ENCODE measurements at places on chromosomes 5 and 9.

DNA sequence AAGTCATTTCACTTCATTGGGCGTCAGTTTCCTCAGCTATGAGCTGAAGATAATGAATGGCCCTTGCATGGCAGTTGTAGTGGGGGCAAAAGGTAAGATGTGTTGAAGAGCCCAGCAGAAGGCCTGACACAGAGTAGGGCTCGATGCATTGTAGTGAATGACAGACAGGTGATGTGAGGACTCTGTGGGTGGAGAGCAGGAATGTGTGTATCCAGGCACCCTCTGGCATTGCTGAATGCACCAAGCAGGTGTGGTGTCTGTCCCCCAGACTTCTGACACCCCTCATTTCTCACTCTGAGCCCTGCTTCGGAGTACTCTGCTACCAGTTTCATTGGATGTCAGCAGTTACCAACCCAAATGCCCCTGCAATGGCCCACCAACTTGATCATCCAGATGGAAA is 22.4 kb downstream of the LHX2 start:
- DNase-seq, result no peak

GRCh38 chr9:98222885-98223691 is 30.7 kb upstream of the CORO2A start:
- DNase-seq, result no peak

GRCh38 chr9:127122176-127123063 is at the start of gene ANGPTL2:
Gene ANGPTL2 (minus strand): TSS chr9:127122635. CDS start chr9:127108731, 13,904 bp downstream.
- no peak for DNase-seq

DNA sequence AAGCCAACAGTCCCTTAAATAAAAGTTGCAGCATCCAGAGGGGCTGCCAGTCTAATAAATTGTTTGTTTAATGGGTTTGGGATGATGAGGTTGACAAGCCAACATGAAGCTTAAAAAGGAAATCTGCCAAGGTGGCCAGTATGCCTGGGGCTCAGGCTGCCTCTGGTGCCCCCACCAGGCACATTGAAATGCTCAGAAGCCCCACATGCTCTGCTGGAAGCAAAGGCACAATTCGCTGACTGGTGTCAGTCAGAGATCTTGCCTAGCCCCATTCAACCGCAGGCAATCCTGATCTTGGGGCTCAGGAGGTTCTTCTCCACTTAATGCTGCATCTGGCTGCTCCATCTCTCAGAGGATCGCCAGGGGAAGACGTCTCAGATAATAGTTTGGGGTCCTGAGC is 44.2 kb upstream of the TCERG1 start:
- no peak for DNase-seq

DNA sequence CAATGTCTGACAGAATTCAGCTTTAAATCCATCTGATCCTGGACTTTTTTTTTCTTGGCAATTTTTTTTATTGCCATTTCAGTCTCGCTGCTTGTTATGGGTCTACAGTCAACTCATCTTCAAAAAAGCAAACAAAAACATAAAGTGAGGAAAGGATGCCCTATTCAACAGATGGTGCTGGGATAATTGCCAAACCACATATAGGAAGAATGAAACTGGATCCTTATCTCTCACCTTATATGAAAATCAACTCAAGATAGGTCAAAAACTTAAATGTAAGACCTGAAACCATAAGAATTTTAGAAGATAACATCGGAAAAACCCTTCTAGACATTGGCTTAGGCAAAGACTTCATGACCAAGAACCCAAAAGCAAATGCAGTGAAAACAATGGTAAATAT is 389.1 kb upstream of the ST8SIA4 start:
- DNase-seq, result no peak

- DNase-seq, result no peak
Observed at GRCh38 chr9:115495052-115495635, 377.2 kb upstream of the TNC start.

DNA sequence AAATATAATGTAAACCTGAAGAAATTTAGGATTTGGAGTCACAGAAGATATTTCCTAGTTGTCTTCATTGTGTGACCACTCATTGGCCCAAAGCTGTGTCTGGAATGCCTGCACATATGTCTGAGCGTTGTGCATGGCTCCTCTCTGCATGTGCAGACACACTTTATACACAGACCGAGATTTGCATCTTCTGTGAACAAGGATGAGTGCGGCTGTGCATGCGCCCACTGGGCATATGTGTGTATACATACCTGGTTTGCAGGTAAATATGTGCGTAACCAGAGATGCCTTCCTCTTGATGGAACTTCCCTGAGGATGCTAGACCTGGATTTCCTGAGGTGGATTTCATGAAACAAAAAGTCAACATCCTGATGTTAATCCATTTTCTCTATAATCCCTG is 19.1 kb downstream of the PHF2 start:
- DNase-seq, result no peak

DNA sequence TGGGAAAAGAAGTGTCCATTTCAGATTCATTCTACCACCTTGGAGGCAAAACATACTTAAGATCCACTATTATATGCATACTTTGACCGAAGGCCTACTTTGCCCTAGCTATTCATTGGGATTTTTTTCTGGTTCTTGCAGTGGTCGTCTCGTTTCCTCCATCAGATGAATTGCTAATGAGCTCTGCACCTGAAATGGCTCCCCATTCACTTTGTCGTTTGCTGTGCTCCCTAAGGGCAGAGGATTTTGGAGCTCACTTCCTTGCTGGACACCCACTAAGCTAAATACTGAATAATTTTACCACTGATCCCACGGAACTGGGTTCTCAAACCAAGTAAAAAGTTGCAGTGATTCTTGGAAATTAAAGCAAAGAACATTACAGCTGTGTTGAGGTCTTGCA is 1.9 kb downstream of the KDM3B start:
- no peak for DNase-seq

DNA sequence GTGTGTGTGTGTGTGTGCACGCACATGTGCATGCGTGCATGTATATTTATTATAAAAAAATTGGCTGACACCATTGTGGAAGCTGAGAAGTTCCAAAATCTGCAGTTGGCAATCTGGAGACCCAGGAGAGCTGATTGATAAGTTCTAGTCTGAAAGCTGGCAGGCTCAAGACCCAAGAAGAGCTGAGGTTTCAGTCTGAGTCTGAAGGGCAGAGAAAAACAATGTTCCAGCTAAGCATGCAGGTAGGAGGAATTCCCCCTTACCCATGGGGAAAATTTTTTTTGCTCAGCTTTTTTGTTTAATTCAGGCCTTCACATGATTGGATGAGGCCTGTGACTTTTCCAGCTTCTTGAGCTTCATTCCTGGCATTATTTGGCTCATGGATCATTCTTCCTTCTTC is 31.2 kb upstream of the ACTBL2 start:
- no peak for DNase-seq

- no peak for DNase-seq
Observed at GRCh38 chr5:55853041-55853670, 2.0 kb downstream of the IL31RA start.

- DNase-seq, result no peak
Observed at GRCh38 chr9:7239708-7240107, 481.9 kb downstream of the KDM4C start.

DNA sequence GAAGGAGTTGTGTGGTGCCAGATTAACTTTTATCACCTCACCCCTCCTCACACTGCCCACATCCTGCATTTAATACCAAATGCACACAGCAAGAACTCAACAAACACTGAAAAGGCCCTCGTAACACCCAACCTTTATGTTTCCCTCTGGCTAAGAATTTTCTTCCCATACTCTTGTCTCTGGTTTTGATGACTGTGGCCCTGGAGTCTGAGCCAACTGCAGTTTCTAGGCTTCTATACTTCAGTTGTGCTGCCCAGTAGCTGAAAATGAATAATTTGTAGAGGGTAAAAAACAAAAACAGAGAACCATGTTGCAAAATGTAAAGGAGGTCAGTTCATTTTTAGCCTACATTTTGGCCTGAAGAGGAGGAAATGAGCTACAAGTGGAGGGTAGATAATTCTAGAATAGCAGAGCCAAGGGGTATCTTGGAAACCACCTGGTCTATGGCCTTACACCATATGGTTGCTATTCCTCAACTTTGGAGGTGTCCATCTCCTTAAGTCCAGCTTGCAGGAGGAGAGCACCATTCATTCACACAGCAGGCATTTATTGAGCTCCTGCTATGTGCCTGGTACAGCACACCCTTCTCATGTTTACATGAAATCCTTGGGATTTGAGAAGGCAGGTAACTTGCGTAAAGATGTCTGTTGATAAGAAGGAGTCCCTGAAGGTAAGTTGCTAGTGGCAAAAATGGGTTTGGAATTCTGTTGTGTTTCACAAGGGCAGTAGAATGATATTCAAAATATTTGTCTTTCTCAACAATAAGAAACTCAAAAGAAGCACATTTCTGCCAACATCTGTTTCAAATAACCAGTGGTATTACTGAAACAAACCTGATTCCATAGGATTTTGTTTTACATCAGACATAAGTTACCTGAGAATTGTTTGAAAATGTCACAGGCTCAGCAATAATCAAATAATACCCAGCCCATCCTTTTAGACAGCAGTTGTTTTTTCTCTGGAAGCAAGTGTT is 83.8 kb upstream of the TNFAIP8 start:
- DNase-seq, result no peak

- no peak for DNase-seq
Observed at GRCh38 chr9:9489183-9489582, 1123.6 kb downstream of the PTPRD start.

DNA sequence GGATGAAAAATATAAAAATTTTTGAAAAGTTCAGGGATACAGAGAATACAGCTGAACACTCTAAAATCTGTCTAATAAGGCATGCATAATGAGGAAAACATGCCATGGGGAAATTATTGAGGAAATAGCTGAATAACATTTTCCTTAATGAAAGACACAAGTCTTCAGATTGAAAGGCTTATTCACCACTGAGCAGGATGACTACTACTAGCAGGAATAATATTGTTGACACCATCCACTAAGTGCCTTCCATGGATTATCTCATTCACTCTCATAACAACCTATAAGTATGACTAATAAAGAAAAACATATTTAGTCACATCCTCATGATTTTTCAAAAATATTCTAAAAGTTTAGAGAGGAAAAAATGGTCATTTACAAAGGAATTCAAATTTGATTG is 96.7 kb upstream of the FER start:
- no peak for DNase-seq

GRCh38 chr9:133421615-133422542 is at the start of gene ADAMTS13:
Gene ADAMTS13 (plus strand): TSS chr9:133422367. CDS start chr9:133422444, 77 bp downstream.
- no peak for DNase-seq

- DNase-seq, result no peak
Observed at GRCh38 chr5:146007989-146008388, 71.6 kb downstream of the SH3RF2 start.

- no peak for DNase-seq
Observed at GRCh38 chr9:79610791-79611614, 39.2 kb downstream of the TLE4 start.

GRCh38 chr5:181100121-181100875 is 30.7 kb downstream of the OR2V1 start:
- DNase-seq, result no peak

DNA sequence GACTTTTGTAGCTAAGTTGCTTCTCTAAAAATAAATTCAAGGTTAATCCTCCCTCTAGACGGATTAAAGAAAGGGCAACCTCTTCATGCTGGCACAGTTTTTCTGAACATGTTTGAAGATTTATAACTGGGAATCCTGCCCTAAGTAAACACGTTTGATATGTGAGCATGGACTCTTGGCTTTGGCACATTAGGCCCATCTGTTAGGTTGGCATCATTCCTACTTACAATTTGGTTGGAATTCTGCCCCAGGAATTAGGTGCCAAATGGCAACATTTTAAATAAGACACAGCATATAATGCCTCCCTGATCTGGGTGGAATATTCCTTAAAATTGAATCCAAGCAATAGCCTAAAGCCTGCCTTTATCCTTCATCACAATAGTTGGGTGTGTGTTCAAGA is 372.3 kb upstream of the CDH18 start:
- DNase-seq, result no peak

- DNase-seq, result no peak
Observed at GRCh38 chr5:123671711-123672456, 159.9 kb downstream of the CSNK1G3 start.

- no peak for DNase-seq
Observed at GRCh38 chr5:71982717-71983395, 124.4 kb upstream of the MAP1B start.

- no peak for DNase-seq
Observed at GRCh38 chr9:114829574-114830440, 24.0 kb upstream of the TNFSF15 start.

DNA sequence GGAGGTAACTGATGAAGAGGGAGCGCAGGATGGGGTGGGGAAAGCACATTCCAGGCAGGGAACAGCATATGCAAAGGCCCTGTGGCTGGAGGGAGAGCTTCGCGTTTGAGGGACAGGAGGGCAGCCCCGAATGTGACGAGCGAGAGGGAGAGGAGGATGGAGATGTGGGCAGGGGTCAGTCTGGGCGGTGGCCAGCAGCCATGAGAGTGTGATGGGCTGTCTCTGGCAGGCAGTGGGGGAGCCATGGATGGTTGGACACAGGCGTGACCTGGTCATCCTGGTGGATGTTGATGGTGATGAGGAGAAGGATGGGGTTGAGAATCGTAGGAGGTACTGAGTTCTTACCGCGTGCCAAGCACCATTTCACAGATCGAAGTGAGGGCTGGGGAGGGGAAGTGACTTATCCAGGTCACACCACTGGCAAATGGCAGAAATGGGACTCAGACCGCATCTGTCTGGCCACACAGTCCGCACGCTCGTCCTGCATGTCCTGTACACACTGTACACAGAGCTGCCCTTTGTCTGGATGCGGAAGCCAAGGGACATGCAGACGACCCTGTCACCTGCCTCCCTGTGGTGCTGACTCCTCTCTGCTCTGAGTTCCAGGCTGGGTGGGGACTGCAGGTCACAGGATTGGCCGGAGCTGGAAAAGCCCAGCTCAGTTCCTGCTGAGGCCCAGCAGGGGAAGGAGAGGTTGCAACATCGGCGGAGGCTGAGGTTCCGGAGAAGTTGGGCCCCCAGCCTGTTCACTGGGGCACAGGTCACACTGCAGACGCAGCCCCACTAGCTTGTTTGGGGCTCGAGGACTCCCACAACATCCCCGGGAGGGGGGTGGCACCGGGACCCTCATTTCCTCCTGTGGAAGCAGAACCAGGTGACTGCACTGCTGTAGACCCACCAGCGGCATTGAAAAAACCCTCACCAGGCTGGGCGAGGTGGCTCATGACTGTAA is 165.6 kb upstream of the IER5L start:
- DNase-seq, result no peak

GRCh38 chr9:68777070-68777763 is 72.2 kb downstream of the PIP5K1B start:
- DNase-seq, result no peak

DNA sequence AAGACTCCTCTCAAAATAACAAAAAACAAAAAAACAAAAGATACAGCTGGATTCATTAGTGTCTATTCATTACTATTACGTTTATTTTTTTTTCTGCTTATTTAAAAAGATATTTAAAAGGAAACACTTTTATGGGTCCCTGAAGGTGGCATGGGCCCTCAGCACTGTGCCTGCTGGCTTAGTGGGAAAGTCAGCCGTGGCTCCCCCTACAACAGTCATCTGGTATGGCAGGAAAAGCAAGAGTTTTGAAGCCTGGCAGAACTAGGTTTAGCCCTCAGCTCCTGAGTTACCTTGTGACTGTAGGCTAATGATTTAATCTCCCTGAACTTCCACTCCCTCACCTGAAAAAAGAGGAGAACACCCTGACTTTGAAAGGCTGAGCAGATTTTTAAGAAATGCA is 135.6 kb downstream of the GOLPH3 start:
- no peak for DNase-seq

- DNase-seq, result no peak
Observed at GRCh38 chr5:113578091-113578490, 64.6 kb downstream of the YTHDC2 start.
